Activated CD4-positive, alpha-beta memory T cell treated with anti-CD3 and anti-CD28 coated beads for 36 hours (primary cell): ENCODE measurements at places on chromosomes 1 and 21.

- no peak for DNase-seq
These were observed 9.2 kb upstream of the CTTNBP2NL start for GRCh38 chr1:112386731-112387346.

- no peak for DNase-seq
These were observed 75.1 kb downstream of the PGM1 start for GRCh38 chr1:63668298-63668697.

GRCh38 chr1:8418301-8418700 is 100.4 kb downstream of the SLC45A1 start:
- DNase-seq: no peak

DNA sequence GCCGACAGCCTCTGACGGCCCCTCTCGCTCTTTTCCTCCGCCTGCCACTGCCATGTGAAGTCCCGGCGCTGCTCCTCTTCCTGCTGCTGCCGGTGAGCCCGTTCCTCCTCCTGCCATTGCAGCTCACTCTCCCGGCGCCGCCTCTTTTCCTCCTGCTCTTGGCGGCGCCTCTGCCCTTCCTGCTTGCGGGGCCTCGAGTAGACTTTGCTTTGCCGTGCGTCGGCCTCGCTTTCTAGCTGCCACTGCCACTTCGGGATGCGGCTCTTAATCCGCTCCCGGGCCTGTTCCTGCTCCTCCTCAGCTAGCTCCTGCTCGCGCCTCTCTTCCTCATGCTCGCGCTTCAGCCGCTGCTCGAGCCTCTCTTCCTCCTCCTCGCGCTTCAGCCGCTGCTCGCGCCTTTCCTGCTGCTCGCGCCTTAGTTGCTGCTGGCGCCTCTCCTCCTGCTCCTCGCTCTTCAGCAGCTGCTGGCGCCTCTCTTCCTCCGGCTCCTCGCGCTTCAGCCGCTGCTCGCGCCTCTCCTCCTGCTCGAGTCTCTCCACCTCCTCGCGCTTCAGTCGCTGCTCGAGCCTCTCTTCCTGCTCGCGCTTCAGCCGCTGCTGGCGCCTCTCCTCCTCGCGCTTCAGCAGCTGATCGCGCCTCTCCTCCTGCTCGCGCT is 4.3 kb downstream of the TCHH start:
- DNase-seq: peak; percentile 54

GRCh38 chr1:232301246-232301645 is 328.7 kb downstream of the SIPA1L2 start:
- no peak for DNase-seq

DNA sequence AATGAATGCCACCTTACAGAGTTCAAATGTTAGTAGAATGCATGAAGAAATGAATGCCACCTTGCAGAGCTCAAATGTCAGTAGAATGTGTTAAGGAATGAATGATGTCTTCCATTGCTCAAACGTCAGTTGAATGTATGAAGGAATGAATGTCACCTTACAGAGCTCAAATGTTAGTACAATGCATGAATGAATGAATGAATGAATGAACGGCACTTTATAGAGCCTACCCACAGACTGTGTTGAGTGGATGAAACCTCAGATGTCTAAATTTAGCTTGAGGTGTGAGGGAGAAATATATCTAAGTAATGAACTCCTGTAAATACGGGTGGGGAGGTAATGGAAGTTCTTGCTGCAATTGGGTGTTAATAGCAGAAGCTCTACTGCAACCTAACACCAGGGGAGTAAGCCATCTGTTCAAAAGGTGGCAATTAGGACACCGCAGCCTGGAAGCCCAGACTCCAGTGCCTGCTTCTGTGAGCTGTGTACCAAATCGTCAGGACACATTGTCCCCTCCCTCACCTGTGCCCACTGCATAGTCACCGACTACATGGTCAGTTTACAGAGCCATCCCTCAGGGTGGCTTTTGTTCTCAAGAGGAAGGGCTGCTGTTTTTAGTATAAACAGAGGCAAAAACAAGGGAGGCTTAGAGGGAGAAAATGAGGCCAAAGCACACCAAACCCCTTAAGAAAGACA is 26.7 kb downstream of the SUSD4 start:
- DNase-seq: no peak

- DNase-seq: no peak
These were observed 88.1 kb upstream of the JAK1 start for GRCh38 chr1:65054481-65054880.

- no peak for DNase-seq
These were observed 43.9 kb downstream of the ZNF684 start for GRCh38 chr1:40575336-40575735.

DNA sequence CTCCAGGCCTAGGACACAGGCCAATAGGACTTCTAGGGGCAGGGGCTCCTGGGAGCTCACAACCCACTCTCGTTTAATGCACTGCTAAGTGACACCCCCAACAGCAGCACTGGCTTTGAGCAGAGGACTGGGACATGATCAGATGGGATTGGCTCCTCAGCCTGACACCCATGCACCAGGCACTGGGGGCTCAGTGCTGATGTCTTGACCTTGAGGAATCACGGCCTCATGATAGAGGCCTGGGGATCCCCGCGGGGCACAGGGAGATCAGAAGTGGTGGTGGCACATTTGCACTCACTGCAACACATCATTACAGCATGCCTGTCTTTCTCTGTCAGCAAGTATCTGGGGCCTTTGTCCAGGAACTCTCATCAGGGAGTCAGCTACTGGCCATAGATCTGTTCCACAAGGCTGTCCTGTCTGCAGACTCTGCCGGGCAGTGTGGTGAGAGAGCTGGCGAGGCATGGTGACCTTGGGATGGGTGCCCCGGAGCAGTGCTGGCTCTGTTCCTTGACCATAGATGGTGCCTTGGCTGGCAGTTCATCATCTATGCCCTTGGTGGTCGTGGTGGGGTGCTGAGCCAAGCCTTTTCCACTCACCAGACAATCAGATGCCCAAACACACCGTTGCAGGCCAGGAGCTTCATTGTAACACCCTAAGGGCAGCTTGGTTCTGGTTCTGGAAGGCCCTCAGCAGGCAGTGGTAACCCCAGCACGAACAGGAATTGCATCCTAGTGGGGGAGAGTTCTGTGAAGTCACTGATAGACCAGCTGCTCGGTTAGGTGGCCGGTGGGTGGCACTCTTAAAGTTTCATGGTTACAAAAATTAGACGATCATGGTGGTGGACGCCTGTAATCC is 22.2 kb upstream of the PARP1 start:
- DNase-seq: no peak
